SJSA1 (cell line): ENCODE measurements at places on chromosomes 13 and 19.

- DNase-seq: no peak
These were observed 156.8 kb downstream of the DNAJC15 start for GRCh38 chr13:43180036-43180660.

DNA sequence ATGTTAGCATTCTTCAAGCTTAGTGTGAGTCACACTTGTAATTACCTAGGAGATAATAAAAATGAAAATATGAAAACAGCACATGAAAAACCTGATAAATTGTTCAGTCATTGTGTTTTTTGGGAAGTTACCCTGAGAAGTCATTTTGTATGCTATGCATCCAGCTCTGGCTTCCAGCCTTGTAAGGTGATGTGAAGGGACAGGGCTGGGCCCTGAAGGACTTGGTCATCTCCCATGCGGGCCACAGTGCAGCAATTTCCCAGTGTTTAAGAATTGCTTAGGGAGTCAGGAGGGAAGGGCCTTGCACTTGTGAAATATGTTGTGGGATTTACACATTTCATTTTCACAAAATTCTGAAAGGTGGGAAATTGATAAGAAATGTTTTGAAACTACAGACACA lies 41.3 kb downstream of the ARHGEF7 start:
- DNase-seq: no peak

DNA sequence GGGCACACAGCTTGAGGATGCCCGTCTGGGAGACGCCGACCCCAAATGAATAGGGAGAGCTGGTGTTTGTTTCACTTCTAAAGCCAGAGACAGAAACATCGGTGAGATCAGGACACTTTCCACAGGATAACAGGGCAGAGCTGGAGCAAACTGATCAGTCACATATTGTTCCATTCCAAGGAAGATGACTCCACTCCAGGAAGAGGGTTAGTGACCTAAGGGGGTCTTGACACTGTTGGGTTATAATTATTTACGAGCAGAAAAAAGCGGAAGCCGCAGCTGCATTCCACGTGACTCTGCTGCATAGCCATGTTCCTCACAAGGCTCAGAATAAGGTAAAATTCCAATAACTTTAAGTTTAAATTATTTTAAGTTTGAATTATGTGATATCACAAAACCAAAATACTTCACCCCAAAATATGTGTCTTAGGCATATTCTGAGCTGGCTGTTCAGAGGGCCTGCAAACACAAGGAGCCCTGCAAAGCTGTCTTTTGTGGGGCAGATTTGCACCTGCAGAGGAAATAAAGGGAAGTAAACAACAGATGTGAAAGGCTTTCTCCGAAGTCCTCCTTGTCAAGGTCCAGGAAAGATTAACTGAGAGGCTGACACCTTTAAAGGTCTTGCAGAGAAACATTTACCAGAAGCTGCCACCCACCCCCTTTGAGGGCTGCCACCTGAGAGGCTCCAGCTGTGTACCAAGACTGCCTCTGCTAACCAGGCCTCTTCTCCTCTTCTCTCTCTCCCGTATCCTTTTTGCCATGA lies 819.2 kb downstream of the UQCRFS1 start:
- no peak for DNase-seq

DNA sequence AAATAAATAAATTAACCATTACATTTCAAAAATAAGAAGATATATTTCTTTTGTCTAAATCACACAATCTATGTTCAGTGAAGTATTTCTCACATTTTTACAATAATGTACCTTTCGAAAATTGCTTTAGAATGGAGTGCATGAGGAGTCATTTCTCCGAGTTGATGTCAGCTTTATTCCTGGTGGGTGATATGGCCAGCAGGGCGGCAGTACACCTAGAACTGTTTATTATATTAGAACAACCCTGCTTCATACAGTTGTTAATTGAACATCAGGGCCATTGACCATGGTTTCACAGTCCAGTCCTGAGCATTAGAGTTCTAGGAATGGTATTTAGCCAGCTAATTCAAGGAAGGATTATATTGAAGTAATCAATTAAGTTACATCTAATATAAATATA lies 696.3 kb upstream of the SLC10A2 start:
- DNase-seq: no peak

DNA sequence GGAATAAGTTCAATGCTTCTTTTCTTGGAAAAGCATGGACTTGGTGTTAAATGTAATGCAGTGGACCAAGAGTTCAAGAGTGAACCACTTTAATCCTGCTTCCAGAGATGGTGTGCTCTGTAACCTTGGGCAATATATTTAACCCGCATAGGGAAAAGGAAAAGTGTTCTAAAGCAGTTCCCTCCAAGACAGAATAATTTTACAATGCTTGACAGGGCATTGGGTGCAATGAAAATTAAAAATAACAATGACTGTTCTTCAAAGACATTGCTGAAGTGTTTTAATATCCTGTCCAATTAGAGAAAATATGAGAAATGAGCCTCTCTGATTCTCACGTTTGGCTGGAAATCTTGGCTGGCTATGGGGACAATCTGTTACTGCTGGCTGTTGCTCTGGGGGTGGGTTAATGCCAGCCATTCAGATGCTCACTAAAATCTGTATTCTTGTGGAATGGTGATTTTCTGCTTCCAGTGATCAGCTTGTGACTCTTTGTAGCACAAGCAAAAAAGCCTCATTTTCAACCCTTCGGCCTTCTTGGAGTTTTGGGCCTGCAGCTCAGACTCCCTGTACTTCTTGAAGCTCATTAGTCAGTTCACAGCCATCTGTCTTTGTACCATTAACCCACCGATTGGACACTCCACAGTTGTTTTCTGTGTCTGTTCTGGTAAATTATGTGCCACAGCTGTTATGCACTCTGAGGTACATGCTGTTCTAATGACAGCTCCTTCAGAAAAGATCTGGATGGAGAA lies 310.6 kb downstream of the LMO7 start:
- no peak for DNase-seq

GRCh38 chr19:46480415-46480814 lies 9.1 kb upstream of the PNMA8A start:
- no peak for DNase-seq

DNA sequence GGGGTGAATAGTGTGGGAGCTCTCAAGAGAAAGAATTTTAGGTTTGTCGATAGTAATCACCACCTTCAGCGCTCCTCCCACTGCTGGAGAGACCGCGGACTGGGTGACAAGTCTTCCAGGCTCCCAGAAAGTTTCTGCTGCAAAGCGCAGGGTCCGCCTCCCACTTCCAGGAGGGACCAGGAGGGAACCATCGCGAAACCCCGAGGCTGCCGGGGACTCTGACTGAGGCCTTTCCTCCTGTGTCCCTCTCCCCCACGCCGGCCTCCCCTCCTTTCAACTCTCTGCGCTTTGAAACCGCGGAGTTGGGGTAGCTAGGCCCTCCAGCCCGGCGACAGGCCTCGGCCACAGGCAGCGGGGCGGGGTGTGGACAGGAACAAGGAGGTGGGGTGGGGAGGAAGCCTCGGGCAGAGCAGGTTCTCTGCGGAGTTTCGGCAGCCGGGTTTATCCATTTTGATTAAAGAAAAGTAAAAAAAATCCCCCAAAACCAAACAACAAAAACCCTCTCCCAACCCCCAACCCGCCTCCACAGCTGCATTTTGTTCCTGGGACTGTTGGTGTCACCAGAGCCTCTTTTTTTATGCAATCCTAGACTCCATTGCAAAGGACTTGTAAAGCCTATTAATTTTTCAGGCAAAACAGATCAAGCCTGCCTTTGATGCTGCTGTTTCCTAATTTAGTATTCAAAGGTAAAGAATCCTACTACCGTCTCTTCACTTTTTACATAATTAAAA lies 157.2 kb downstream of the TM9SF2 start:
- no peak for DNase-seq

DNA sequence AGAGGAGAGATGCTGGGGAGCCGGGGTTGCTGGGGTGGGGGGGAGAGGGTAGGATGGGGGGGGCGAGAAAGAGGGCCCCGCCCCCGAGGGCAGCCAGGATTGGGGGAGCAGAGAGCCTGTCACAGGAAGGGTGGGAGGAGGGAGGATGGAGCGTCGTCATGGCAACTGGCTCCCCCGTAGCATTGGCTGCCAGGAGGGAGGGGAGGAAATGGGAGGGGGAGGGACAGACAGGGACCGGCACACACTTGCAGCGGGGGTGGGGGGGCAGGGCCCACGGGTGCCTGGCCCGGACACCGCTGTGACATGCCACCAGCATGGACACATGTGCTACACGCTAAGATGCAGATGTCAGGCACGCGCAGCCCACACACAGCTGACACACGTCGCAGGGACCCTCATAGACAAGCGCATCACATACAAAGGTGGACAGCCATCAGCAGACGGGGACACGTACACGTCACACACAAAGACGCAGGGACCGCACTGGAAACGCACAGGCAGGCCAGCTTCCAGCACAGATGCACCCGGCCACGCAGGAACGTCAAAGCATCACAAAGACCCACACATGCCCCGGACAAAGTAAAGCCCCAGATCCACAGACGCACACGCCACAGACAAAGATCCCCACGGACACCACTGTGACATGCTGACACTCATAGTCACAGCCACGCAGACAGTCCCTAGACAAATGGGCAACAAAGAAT lies at the start of gene LMTK3:
TSS of gene LMTK3 (minus strand) at position 36 of the 704 bp plus-strand sequence. CDS start 259 bp downstream, outside the sequence.
- no peak for DNase-seq

DNA sequence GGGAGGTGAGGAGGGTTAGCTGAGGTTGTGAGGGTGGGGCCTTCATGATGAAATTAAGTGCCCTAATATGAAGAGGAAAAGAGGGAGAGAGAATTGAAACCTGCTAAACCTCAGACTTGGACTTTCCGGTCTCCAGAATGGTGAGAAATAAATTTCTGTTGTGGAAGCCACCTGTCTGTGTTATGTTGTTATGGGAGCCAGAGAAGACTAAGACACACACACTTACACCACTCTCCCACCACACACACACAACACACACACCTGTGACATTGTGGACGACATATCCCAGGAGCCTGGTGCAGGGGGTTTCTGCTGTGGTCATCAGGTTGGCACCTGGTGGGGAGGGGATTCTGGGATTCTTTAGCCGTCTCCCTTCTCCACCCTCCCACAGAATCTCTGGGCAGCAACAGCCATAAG lies 14.0 kb downstream of the KLK4 start:
- DNase-seq: no peak

GRCh38 chr13:107497661-107498060 lies 717.7 kb downstream of the LIG4 start:
- DNase-seq: no peak

- no peak for DNase-seq
These were observed 1.1 kb downstream of the FUT3 start for GRCh38 chr19:5850189-5850588.

GRCh38 chr19:4830332-4830731 lies 1.2 kb downstream of the TICAM1 start:
- no peak for DNase-seq

DNA sequence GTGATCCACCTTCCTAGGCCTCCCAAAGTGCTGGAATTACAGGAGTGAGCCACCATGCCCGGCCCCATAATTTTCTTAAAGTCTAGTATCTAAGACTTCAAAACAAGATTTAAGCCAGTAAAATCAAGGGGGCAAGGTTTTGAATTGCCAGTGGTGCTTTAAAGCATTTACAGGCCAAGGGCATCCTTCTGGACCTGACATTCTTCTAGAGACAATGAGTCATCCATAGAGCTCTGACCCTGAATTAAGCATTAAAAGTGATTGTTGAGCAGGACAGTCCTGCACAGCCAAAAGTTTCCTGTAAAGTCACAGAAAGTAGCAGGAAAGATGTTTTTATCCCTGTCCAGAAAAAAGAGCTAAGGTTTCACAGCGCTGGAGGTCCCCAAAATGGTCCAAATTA lies 50.9 kb upstream of the ATP12A start:
- DNase-seq: peak; percentile 10

GRCh38 chr19:53010494-53010893 lies 3.2 kb upstream of the ERVV-1 start:
- DNase-seq: no peak

DNA sequence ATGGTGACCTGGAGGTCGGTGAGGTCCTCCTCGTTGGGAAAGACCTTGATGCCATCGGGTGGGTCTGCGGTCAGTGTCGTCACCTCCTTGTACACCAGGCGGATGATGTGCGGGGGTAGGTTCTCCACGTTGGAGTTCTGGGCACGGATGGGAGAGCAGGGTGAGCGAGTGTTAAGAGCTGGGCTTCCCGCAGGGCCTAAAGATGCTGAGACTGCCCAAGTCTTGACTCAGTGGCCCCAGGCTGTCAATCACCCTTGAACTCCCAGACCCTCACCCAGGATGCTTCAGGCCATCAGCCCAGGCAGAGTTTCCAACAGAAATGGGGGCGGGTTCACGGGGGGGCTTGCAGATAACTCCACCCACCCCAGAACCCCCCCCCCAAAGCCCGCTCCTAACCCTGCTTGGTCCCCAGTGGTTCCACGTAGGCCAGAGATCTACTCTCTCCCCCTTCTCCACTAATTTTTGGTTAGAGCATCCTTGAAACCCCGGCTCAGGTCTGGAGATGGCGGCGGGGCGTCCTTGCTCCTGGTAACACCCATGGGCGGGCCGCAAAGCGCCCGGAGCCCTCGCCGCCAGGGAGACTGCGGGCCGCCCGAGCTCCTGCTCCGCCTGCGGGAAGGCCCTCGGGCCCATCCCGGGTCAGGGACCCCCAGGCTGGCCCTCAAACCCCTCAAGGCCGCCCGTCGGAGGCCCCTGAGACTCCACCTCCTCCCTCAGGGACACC lies 600 bp downstream of the UBE2S start:
- no peak for DNase-seq

DNA sequence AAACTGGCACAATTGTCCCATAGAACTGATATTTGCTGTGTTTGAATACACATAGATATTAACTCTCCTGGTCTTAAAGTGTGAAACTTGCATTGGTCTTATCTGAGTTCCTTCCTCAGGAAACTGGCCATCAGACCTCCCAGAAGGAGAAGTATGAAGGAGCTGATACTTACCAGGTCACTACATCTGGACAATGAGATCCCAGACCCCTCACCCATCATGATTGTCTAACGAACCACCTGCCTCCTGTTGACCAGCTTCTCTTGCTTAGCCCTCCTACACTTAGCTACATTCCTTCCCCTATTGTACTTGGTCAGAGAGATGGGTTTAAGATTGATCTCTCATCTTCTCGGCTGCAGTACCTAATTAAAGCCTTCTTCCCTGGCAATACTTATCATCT lies 413.3 kb downstream of the KCTD12 start:
- no peak for DNase-seq
